ENCODE measurements at places on chromosomes 7 and 10. TPM values are rescaled to one million over a fixed set of nuclear protein-coding genes. Genes with fewer than 3 reads are reported as not detected.

- DNase-seq = no peak
Measured at GRCh38 chr10:130914367-130914766, 397.2 kb downstream of the TCERG1L start.

DNA sequence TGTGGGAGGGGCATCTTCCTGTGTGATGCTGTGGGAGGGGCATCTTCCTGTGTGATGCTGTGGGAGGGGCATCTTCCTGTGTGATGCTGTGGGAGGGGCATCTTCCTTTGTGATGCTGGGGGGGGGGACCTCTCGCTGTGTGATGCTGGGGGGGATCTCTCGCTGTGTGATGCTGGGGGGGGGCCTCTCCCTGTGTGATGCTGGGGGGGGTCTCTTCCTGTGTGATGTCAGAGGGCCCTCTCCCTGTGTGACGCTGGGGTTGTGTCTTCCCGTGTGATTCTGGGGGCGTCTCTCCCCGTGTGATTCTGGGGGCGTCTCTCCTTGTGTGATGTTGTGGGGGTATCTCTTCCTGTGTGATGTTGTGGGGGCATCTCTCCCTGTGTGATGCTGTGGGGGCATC, 27.9 kb upstream of the DPYSL4 start:
- no peak for DNase-seq

The NKX1-2 gene
- total RNA-seq = 0.98 TPM

DNA sequence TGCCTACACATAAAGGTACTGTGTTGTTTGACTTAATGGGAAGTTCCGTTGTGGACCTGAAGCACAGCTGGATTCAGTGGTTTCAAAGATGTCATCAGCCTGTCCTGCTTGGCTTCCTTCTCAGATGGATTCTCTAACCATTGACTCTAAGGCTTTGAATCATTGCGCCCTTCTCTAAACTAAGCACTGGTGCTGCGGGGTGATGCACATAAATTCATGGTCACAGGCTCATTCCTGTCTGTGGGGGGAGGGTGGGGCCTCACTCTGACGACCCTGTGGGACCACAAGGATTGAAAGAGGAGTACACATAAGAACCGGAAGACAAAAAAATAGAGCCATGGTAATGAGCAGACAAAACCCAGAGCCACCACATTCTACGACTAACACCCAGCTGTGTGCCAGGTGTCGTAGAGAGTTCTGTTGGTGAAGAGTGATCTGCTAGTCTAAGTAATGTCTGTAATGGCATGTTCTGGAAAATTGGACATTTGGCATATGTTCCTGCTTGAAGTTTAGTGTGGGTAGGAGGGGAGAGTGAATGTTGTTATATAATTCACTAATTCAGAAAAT, 97.3 kb upstream of the YAE1 start:
- DNase-seq = no peak

DNA sequence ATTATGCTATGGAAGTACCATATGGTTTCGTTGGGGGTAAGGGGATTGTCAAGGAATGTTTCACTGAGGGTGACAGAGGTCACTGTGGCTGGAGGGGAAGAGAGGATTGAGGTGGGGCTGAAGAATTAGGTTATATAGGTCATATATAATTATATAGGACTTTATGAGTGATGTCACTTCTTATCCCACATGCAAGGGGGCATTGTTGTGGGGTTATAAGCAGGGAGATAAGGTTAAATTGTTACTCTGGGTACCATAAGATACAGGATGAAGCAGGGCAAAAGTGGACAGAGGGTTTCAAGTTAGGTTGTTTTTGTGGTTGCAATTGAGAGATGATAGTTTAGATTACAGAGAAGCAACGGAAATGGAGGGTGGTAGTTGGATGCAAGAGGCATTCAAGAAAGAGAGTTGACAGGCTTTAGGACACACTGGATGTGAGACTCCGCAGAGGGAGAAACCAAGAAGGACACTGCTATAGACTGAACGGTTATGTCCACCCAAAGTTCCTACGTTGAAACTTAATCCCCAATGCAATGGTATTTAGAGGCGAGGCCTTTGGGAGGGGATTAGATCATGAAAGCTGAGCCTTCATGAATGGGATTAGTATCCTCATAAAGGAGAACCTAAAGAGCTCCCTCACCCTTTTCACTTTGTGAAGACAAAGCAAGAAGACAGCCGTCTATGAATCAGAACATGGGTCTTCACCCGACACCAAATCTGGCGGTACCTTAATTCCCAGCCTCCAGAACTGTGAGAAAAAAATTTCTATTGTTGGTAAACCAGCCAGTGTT, 7.0 kb upstream of the PRR15 start:
- no peak for DNase-seq

The PTPN20 gene
- 1.5 TPM for total RNA-seq

- DNase-seq = no peak
Measured at GRCh38 chr7:94297397-94297838, 97.3 kb upstream of the COL1A2 start.

GRCh38 chr10:95837783-95838182, 70.0 kb upstream of the CC2D2B start:
- no peak for DNase-seq

- DNase-seq = no peak
Measured at GRCh38 chr7:37927773-37928444, 7.5 kb downstream of the EPDR1 start.

The PPIF gene
- 44.7 TPM for total RNA-seq

- no peak for DNase-seq
Measured at GRCh38 chr7:142689439-142690120, 59.7 kb upstream of the PRSS1 start.

DNA sequence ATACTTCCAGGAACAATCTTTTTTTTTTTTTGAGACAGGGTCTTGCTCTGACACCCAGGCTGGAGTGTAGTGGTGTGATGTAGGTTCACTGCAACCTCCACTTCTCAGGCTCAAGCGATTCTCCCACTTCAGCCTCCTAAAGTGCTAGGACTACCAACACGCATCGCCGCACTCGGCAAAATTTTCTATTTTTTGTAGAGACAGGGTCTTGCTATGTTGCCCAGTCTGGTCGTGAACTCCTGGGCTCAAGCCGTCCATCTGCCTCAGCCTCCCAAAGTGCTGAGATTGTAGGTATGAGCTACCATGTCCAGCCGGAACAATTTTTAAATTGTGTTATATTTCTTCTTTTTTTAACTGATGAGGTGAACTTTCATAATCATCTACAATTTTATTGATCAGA, 2.1 kb downstream of the ZNF511 start:
- DNase-seq = no peak

The TAS2R5 gene
- total RNA-seq = 6.1 TPM

DNA sequence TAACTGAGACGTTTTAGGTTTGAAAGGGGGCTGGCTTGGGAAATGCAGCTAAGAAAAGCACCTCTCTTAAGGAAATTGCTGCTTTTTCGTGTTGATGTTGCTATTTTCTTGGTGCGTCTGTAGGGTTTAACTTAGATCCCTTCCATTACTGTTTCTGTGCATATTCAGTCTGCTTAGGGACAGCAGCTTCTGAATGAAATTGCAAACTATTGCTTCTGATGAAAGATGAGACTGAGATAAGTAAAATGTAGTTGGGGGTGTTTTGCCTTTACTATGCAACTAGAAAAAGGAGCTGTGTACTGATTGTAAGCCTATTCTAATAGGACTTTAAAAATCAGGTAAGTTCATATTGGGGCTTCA, 772 bp downstream of the HDAC9 start:
- no peak for DNase-seq

The RAPGEF5 gene
- total RNA-seq = 68.0 TPM

DNA sequence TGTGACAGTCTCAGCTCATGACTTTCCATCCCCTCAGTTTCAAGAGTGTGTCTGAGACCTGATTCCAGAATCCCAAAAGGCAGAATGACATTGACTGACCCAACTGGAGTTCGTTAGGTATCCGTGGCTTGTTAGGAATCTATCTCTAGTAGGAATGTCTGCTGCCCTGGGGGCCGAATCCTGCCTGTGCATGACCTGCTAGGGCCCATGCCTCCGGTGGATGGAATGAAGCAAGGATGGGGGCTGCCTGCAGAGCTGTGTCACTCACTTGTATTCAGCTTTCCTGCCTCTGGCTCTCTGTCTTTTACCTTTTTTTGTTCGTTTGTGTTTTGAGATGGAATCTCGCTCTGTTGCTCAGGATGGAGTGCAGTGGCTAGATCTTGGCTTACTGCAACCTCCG, 129.5 kb downstream of the SDK1 start:
- DNase-seq = no peak

DNA sequence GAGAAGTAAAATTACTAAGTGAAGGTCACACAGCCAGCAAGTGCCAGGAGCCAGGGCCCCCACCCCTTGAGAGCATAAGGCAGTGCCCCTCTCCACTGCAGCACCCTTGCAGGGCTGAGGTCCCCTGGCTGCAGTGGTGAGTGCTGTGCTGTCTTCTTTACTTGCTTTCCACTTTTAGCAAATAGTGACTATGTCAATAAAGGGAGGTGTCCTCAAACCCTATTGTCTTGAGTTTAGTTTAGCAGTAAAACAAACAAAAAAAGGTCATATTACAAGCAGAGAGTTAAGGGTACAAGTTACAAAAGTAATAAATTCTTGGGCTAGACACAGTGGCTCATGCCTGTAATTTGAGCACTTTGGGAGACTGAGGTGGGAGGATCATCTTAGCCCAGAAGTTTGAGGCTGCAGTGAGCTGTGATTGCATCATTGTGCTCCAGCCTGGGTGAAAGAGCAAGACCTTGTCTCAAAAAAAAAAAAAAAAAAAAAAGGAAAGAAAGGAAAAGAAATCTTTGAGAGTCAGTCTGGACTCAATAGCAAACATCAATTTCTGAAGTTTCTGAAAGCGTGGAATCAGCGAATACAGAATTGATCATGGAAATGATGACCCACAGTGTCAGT, 39.0 kb upstream of the KIF5B start:
- DNase-seq = no peak
